Activated CD4-positive, alpha-beta T cell treated with anti-CD3 and anti-CD28 coated beads, Interleukin-10, Interleukin-2, amounts not matched to agents 100 ng/mL and 50 ng/mL, durations not matched to agents 16 hours and 8 hours (primary cell): ENCODE measurements at places on chromosomes 4 and X.

- no peak for DNase-seq
These were observed 474.4 kb downstream of the SH2D1A start for GRCh38 chrX:124820738-124821137.

GRCh38 chr4:143282211-143282707 is 54.4 kb upstream of the GAB1 start:
- no peak for DNase-seq

- DNase-seq = no peak
These were observed 49.6 kb downstream of the RRAGB start for GRCh38 chrX:55767100-55767499.

DNA sequence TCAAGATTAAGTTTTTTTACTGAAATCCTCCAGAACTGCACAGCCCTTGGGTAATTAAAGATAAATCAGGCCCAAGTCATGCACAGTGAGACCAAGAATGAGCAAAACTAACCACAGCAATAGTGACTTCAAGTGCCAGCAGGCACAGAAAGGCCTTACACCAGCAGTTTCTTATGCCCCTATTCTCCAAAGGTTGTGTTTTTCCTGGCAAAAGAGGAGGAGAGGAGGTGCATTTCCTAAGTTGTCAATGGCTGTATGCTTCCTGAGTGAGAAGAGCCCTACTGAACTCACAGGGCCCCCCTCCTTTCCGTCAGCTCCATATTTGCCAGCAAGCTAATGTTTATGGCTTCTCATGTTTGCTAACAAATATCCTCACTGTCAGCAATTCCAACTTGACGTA is 418.7 kb upstream of the INTU start:
- no peak for DNase-seq

GRCh38 chrX:30674799-30675198 is 21.6 kb downstream of the GK start:
- no peak for DNase-seq

DNA sequence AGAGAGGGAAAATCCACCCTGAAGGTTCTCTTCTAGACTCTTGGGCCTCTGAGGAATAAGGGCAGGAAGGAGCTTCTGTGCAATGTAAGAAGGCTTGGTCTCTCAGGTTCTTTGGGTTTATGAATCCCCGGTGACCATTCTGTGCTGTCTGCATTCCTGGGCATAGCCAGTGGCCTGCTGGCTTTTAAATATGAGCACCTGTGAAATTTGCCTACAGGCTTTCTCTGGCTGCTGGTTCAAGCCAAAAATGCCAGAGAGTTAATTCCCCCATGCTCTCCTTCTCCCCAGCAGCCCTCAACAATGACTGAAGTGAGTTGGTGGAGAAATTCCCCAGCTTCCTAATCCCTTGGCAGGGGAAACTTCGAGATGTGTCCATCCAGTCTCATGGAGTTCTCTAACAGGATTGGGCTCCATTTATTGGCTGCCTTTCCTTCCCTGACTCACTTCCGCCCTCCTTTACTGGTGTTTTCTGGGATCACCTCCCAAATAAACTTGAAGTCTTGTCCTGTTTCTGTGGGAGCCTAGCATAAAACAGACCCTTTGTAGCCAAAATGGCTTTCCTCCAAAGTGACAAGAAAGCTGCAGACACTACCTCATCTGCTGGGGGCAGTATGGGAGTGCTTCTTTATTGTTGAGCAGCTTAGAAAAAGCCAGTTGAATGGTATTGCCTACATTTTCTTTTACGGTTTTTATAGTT is 179.4 kb upstream of the CASK start:
- no peak for DNase-seq

- no peak for DNase-seq
These were observed 87.5 kb upstream of the DHX15 start for GRCh38 chr4:24671849-24672248.
